ENCODE measurements at places on chromosomes 2 and 18.

DNA sequence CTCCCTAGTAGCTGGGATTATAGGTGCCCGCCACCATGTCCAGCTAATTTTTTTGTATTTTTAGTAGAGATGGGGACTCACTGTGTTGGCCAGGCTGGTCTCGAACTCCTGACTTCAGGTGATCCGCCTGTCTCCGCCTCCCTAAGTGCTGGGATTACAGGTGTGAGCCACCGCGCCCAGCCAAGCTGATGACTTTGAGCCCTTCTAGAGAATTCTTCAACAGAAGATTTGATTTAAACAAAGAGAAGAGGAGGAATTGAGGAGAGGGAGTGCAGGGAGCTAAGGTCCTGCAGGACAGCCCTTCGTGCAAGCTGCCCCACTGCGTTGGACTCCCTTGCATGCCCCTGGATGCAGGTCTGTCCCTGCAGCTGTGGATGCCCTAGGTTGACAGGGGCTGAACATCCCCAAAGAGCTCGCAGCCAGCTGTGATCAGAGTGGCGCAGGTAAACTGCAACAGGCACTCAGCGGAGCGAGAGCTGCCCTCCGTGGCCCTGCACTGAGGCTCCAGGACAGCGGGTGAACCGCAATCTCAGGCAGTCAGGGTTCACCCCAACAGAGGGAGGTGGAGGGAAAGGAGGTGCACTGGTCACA lies 13.7 kb downstream of the ADRA2B start:
- no peak for DNase-seq

GRCh38 chr18:76230791-76231190 lies 264.3 kb downstream of the ZNF516 start:
- no peak for DNase-seq

GRCh38 chr2:109164739-109165221 lies 35.8 kb downstream of the SH3RF3 start:
- DNase-seq, result no peak

DNA sequence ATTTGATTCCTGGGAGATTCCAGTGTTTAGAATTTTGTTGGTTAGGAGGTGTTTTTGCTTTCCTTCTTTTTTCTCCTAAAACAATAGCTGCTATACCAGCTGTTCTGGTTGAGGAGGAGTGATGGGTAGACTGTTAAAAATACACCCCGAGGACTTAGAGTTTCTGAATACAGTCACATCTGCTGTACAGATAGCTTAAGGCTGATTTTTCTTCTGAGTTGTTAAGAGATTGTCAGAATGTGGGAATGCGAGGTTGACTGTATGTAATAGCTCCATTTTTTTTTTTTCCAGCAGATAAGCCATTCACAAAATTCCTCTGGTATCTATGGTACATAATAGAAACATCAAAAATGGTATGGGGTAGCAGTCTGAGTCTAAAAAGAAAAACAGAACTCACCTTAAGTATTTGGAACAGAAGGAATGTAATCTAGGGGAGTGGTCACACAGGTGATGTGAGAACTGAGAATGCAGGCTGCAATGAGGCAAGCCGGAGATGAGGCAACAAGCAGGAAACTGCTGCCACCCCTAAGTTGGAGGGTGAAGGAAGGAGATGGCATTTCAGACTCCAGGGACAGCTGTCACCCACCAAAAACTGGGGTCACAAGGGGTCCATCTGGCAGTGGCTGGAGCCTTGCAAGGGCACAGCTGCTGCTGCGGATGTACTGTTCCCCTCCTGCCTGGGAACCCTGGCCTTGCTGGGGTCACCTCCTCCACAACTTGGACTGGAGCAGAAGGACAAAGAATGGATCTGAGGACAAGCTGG lies 2.4 kb downstream of the DGKD start:
- DNase-seq, result peak; percentile 36

DNA sequence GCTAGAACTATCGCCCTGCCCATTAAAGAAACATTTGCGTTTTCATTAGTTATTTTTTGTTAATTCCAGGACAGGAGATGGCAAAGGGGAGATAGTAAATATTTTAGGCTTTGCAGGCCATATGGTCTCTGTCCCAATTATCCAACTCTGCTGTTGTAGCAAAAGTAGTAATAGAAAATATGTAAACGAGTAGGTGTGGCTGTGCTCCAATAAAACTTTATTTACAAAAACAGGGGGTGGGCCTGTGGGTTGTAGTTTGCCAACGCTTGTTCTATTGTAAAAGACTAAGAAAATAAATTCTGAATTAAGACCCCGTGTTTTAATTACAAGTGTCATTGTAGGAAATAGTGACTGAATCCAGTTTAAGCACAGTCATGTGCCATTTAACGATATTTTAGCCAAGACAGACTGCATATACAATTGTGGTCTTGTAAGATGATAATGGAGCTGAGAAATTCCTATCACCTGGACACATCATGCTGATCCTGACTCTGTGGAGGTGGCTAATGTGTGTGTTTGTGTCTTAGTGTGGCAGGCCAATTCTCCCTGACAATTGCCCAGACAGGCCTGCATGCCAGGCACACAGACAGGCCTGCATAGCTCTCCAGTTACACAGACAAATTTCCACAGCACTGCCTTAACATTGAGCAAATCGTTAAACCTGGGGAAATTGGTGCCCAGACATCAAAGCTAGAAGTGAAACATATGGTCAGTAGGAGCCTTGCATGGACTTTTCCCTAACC lies 76.4 kb downstream of the SKA1 start:
- no peak for DNase-seq

GRCh38 chr2:47401789-47402554 lies 984 bp upstream of the MSH2 start:
- DNase-seq, result peak; percentile 6

DNA sequence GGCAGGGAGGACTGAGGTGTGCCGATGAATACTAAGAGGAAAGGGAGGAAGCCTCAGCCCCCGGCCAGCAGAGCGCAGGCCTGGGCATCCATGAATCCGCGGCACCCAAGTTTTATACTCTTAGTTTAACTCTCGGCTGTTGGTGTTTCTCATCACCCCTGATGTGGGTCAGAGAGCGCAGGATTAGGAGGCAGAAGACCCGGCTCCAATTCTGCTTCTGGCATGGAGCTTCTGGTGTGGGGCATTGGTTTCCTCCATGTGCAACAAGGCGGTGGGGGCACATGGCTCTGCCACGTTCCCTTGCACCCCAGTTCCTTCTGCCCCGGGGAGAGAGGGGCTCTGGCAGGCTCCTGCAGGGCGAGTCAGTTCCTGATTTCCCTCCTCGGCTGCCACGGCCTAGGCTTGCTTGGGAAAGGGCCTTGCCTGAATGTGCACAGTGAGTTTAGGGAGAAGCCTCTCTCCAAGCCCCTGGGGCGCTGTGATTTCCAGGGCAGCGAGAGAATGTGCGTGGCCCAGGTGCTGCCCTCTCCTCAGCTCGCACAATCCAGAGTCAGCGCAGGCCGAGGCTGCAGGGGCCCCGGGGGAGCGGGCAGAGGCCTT lies 36.2 kb upstream of the DNMT3A start:
- no peak for DNase-seq

GRCh38 chr18:9435041-9435440 lies 40.3 kb upstream of the RALBP1 start:
- DNase-seq, result no peak
